Suprapubic skin (tissue), 4 donors: ENCODE measurements at places on chromosomes 16 and 17.

DNA sequence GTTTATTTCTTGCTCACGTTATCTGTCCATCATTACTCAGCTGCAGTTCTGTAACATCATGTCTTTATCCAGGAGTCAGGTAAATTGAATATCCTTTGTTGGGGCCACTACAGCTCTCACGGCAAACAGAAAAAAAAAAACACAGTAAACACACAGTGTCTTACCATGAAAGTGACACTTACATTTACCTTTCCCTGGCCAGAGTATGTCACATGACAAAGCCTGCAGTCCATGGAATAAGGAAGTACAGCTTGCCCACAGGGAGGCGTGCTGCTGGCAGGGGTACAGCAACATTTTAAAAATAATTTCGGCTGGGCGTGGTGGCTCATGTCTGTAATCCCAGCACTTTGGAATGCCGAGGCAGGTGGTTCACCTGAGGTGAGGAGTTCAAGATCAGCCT lies 85.7 kb upstream of the HS3ST4 start:
- no peak for DNase-seq

GRCh38 chr17:34358631-34359030 lies 2.4 kb downstream of the CCL13 start:
- no peak for DNase-seq

DNA sequence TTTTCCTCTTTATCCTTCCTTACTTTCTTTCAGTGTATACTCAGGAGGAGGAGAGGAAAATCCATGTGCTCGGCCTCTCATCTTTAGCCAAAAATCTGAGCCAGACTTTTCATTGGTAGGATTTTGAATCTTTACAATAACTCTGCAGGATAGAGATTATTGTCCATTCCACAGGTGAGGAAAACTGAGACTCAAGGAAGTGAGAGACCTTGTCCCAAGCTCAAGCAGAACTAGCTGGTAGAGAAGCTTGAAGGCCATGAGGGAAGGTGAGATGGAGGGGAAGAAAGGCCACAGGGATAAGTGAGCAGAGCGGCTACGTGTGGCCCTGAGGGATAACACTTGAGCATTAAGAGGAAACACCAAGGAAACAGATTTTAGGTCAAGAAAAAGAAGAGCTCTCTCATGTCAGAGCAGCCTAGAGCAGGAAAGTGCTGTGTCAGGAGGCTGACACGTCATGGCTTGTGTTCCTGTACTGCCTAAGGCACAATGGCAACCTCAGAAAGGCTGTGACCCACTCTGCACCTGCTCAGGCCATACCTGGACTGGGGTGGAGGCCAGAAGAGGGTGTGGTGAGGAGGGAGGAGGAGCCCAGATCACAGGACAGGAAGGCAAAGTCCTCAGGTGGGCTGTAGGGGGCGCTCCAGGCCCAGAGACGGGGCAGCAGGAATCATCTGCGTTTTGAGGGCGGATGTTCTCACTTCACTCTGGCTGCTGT lies 11.9 kb downstream of the MT4 start:
- peak; percentile 86 for DNase-seq

- no peak for DNase-seq
Measured at GRCh38 chr17:82821554-82821953, 18.3 kb downstream of the ZNF750 start.

- no peak for DNase-seq
Measured at GRCh38 chr17:50162466-50163254, 3.1 kb upstream of the SGCA start.
